BJ (cell line): ENCODE measurements at places on chromosomes 6 and 20.
A peak's percentile ranks its signal among the peaks of the same experiment; 100 is the strongest.

DNA sequence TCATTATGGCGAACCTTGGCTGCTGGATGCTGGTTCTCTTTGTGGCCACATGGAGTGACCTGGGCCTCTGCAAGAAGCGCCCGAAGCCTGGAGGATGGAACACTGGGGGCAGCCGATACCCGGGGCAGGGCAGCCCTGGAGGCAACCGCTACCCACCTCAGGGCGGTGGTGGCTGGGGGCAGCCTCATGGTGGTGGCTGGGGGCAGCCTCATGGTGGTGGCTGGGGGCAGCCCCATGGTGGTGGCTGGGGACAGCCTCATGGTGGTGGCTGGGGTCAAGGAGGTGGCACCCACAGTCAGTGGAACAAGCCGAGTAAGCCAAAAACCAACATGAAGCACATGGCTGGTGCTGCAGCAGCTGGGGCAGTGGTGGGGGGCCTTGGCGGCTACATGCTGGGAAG is 22.5 kb upstream of the PRND start:
- DNase-seq, result no peak

- no peak for DNase-seq
Measured at GRCh38 chr20:50814438-50815161, 19.7 kb downstream of the BCAS4 start.

GRCh38 chr20:62776692-62777527 is 19.4 kb upstream of the MRGBP start:
- DNase-seq, result no peak

DNA sequence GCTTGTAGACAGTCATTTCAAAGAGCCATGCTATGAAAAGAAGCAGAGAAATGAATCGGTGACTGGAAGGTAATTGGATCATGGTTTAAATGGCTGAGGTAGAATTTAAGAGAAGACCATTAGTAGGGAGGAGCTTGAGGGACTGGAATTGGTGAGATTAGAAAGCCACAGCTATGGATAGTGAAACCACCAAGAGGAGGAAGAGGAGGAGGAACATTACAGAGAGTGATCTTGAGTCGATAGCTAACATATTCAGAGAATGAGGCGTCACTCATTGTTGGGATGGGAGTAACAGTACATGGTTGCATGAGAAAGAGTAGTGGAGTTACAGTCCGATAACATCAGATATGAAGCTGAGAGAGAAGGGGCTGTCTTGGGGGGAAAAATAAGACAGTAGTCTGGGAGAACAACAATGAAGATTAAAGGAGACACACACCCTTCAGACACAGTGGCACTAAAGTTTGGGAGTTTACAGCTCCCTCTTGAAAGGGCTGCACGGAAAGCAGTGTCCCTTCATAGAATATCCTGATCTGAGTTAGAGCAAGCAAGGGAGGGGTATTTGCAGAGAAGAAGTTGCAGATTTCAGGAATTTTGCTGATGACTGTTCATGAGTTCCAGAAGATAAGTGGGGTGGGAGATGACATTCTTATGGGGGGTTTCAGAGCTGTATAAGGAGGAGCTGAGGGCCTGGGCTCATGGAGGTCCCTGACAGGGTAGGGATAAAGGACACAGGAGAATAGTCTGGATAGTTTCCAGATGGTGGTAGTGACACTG is 15.1 kb upstream of the LAMP5 start:
- no peak for DNase-seq

DNA sequence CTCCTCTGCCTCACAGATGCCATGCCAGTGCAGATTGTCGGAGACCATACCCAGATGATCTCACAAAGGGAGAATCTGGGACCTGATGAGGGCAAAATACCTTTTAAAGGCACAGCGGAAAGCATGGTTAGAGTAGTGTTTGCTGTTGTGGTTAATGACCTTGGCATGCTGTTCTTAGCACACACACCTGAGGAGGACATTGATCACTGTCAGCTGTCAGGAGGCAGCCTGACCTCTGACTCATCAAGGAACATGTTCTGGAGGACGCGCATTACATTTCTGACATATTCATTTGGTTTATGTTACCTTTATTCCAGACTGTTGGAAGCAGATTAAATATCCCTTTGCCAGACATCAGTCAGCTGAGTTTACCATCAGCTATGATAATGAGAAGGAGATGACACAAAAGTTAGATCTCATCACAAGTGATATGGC is 57.1 kb downstream of the GOPC start:
- DNase-seq, result no peak

DNA sequence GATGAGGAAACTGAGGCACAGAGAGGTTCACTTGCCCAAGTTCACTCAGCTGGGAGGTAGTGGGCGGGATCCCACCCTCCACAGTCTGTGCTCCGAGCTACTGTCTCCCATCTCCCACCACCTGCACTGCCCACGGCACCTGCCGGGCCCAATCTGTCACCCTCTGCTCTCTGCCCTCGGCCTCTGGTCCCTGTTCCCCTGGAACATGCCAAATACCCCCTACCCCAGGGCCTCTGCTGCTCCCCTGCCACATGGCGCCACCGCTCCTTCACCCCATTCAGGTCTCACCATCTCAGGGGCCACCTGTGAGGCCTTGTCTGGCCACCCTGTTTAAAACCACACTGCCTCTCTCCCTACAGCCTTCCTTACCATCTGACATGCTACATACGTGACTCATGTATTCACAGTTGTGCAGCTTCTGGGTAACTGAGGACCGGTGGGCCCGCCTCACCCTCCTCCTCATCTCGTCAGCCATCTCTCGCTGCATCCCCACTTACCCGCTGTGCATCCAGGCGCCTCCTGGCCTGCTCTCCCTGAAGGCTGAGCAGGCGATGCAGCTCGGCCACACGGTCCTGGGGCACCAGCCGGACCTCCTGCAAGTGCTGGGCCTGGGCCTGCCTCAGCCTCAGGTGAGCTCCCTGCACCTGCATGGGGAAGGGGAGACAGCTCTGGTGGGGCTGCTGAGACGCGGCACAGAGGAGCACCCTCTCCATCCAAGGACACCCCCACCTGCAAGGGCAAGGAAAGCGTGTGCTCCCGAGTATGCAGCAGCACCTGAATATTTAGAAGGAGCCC is 50.6 kb downstream of the GINS1 start:
- no peak for DNase-seq

GRCh38 chr20:19823971-19824370 is 65.9 kb downstream of the RIN2 start:
- no peak for DNase-seq

DNA sequence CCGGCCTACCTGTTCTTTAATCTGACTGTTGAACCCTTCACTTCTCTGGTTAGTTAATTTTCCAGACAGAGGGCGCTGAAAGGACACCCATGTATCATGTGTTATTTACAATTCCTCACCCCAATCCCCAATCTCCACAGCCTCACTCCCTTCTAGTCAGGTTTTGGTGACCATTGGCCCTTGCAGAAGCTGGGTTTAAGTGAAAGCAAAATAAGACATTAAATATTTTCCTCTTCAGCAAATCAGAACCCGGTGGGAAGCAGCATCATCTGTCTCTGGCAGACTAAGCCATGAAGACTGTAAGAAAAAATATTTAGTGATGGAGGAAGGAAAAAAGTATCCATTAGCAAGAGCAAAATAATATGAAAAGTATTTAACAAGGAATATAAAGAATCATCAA is 9.4 kb upstream of the HLA-DQA1 start:
- DNase-seq, result no peak

GRCh38 chr6:56798163-56798562 is 155.5 kb upstream of the DST start:
- peak; percentile 93 for DNase-seq

- DNase-seq, result no peak
Measured at GRCh38 chr6:53258076-53258773, 90.5 kb downstream of the ELOVL5 start.

GRCh38 chr20:18050628-18051027 is 7.1 kb downstream of the OVOL2 start:
- no peak for DNase-seq

DNA sequence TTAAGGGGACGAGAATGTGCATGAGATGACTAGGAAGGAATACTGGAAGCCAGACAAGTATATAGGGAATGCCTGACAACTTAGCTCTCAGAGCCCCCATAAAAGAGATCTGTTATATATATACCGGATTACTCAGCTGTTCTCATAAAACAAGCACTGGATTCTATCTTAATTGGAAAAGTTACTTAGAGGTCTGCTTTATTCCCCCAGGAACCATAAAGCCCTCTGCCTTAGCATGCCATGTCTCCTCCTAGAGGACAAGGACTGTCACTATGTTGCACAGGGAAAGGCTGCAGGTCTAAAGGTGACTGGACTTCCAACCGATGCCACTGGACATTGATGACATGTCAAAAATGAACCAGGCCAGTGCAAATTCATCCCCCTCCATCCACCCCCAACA is 6.4 kb downstream of the EXOC2 start:
- no peak for DNase-seq

- no peak for DNase-seq
Measured at GRCh38 chr20:32435449-32436107, 77.4 kb downstream of the ASXL1 start.

- no peak for DNase-seq
Measured at GRCh38 chr20:20448881-20449280, 81.0 kb downstream of the INSM1 start.

DNA sequence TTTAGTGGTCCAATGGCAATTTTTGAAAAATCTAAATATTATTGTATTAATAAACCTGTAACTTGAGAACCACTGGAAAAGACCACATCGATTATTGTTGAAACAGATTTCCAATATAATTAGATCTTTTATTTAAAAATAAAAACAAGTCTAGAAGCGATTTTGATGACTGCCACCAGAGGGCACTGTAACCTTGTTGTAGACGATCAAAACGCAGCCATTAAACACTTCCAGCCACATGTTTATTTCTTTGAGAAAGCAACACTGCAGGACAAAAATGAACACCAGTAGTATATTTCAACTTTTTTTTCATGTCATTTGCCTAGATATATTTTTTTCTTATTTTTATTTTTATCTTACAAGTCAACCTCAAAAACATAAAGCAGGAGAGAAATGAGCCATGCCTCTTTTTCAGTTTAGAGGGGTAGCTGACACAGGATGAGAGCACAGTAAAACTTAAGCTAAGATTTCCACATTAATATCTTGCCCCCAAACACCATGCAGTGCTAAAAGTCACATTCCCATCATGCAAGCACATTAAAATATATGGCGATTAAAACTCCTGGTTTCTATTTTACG is 115.4 kb downstream of the OPRM1 start:
- DNase-seq, result no peak

GRCh38 chr6:4134841-4135664 is at the start of gene ECI2:
Gene ECI2, minus strand, starts transcription at chr6:4135575. Its CDS starts 15 bp downstream, at chr6:4135560.
- DNase-seq, result no peak

DNA sequence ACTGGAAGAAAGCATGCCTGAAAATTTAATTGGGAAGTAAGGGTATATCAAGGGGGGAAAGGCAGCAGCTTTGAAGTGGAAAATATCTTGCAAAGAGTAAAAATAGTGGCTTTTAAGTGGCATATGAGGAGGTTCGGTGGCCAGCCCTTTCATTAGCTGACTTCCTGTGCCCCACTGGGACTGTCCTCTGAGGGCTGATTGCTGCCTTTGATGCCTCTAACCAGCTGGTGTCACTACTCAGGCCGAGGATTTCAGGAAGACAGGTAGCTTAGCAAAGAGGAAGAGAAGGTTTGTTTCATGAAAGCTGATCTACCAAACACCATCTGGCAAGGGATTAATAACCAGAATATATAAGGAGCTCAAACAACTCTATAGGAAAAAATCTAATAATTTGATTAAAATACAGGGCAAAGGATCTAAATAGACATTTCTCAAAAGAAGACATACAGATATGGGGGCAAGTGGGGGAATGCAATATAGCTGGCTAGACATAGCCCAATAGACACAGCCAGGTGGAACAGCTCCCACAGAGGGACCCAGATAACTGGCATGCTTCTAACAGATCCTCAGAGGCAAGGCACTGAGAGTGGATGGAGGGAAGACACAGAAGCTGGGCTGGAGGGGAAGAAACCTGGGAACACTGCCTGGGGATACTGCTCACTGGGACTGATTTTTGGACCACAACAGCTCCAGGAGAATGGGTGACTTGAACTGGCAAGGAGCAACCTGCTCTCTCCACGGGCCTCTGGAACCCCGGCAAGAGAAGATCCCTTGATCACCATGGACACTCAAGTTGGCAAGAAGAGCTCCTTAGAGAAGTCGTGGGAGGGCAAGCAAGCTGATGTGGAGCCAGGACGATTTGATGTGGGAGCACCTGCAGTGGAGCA is 33.2 kb downstream of the CCN2 start:
- DNase-seq, result no peak

GRCh38 chr6:89836639-89837222 is 7.1 kb downstream of the CASP8AP2 start:
- DNase-seq, result no peak

- DNase-seq, result no peak
Measured at GRCh38 chr6:55437141-55437540, 109.9 kb downstream of the GFRAL start.

- DNase-seq, result no peak
Measured at GRCh38 chr6:36613200-36613995, 19.2 kb downstream of the SRSF3 start.

DNA sequence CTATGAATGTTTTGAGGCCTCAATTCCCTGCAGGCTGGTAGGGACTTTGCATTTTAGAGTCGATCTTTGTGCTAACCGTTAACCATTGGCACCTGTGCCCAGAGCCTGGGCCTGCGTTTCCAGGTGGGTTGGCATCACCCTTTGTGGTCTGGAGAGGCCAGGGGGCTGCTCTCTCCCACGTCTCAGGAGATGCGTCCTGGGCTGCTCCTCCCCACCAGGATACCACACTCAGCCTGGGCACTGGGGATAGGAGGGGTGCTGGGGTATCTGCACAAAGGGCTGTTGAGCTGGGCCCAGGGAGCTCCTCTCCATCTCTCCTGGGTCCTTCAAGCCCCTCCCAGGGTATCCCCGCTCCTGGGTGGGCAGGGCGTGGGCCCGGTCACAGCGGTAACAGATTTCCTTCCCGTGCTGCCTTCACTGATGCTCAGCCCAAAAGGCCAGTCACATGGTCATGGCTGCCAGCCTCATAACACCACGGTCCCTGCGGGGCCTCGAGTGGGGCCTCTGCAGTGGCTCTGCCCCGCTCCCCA is 266.2 kb downstream of the TAF4 start:
- DNase-seq, result no peak

- DNase-seq, result no peak
Measured at GRCh38 chr6:66054967-66055366, 347.9 kb upstream of the EYS start.

GRCh38 chr6:118896339-118897136 is 2.6 kb downstream of the ASF1A start:
- DNase-seq, result no peak

DNA sequence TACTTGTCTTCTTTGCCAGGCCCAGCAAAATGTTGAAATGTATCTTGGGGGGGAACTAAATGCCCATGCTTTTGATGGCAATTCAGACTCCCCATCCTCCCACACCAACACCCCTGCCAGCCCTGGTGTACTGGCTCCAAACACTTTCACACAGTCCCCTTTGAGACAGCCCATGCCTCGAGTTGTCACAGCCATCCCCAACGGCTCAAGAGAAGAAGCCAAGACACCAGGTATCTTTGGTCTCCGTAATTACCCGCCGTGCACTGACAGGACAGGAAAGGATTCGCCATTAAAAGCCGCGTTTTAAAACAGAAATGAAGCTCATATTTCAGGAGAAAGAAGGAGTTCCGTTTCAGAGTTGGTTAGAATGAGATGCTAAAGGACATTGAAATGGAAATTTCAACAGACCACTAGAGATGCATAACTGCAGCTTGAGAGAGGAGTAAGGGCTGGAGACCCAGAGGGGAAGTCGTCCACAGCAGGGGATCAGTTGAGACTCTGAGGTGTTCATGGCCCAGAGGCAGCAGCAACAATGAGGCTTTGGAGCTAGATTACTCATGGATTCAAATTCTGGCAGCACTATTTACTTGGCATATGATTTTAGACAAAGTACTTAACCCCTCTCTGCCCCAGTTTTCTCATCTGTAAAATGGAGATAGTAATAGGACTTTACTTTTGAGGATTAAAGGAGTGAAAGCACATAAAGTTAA is 63.5 kb upstream of the ADGRF1 start:
- no peak for DNase-seq

- no peak for DNase-seq
Measured at GRCh38 chr6:101117393-101118135, 236.4 kb upstream of the ASCC3 start.
